SW480 (cell line): ENCODE measurements at places on chromosomes 7 and 10.

GRCh38 chr10:12841826-12842225 is 159.7 kb downstream of the CCDC3 start:
- no peak for DNase-seq

- no peak for DNase-seq
These were observed 42.8 kb downstream of the MYL10 start for GRCh38 chr7:101586078-101586905.

DNA sequence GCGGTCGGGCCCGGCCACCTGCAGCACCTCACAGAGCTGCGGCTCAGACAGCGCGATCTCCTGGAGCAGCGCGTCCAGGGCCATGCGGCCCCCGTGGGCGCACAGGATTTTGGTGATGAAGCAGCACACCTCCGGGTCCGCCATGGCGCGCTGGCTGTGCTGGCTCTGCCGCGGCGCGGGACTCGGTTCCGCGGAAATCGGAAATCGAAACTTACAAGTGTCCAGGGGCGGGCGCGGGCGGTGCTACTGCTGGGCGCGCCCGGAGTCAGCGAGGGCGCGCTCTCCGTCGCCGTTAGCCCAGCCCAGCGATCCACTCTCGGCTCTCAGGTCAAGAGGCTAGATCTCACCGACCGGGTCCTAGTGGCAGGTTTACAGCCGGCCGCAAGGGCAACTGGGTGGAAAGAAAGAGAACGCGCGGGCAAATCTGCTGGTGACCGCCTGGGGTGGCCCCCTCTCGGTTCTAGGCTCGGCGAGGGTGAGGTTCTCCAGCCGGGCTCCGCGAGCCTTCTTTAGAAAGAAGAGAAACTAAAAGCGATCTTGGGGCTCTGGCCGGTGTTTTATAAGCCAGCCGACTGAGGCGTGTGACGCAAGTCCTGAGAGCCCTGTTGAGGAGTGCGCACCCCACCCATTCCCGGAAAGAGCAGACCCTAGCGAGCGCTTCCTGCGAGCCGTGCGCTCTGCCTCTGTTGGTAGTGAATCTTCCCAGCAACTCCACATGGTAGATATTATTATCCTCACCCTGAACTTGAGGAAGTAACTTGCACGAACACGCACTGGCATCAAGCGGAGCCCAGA is at the start of gene ZC3HAV1:
ZC3HAV1 (minus strand) TSS at position 533 of the 795 bp plus-strand sequence; CDS start at position 144, 389 bp downstream.
- peak; percentile 87 for DNase-seq

- DNase-seq: peak; percentile 79
These were observed 28.9 kb upstream of the STK17A start for GRCh38 chr7:43553999-43554398.

DNA sequence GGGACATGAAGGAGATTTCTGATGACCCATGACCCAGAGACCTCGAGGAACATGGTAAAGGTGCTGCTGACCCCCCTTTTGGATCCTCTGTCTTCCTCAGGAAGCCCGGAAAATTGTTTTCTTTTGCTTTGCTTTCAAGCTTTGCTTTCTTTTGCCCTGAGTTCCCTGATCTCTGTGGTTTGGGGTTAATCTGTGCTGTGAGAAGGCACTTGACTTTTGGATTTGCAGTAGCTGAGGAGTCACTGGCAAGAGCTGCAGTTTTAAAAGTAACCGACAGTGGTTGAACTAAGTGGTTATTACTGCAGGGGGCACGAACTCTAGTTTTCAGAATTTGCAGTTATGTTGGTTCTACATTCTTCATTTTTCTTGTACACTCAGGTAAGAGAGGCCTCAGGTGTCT is 53.0 kb downstream of the PDZD8 start:
- no peak for DNase-seq

DNA sequence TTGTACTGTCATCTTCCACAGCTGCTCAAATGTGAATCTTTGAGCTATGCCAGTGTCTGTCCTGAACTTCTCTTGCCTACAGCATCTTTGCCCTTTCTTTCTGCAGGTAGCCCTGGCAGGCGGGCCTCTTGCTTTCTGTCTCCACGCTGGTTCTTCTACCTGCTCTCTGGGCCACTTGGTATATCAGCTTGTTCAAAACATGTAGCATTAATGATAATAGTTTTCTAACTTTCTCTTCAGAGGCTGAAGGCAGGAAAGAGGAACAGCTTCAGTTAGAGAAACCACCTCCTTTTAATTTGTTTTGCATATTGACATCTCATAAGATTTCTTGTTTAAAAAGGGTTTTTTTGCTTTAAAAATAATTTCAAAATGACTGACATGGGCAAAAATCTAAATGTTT is 923 bp upstream of the FGL2 start:
- no peak for DNase-seq

DNA sequence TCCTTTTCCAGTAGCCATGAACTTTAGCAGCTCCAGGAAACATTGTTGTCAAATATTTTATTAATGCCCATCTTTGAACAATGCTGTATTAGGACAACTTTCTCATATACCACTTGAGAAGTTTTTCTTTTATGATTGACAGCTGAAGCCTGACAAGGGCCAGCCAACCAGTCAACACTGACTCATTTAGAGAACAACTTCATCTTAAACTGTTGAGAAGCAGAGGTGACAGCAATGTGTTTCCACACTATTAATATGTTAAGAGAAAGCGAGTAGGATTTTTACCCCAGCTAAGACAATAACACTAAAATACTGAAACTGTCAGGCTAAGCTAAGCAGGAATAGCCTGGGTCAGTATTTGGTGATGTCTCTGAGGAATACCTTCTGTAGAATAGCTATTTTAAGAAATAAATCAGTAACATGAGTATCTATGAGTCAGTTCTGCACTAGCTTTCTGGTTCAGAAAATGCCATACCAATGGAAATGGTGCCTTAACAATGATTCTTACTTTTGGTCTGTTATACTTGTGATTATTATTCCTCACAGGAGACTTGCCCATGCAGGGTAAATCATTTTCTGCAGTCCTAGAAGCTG is 168.8 kb upstream of the POT1 start:
- no peak for DNase-seq

DNA sequence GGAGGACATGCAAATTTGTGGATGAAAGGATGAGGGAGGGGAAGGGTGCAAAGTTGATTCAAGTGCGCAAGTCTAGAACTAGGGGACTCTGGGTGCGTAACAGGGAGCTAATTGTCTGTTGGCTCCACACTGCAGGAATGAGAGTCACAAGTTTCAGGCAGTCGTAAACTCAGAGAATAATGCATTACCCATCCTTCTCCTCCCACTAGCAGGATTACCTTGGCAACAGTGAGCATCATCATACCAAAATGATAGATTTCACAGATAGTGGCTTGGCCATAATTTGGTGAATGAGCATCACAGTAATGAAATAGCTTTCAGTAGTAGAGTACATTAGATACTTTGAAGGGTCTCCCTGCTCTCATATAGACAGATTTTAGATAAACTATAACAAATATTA is 565.5 kb downstream of the GALNT17 start:
- no peak for DNase-seq

- DNase-seq: no peak
These were observed 29.6 kb downstream of the AMZ1 start for GRCh38 chr7:2717293-2718261.

DNA sequence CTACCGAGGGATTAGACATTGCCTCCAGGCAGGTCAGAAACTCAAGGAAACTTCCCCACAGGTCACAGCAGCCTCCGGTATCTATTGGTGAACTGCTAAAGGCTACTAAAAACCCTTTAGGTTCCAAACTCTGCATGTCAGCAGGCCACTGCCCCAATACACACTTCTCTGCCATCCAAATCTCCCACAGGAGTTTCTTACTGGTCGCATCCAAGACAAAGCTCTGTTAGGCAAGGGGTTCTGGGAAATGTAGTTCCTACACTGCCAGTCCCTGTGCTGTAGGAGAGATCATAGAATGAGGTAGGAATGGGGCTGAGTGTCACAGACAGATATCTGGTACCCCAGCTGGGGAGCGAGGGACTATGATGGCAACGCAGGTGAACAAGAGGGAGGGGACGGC is 757.0 kb upstream of the C7orf33 start:
- DNase-seq: peak; percentile 2

DNA sequence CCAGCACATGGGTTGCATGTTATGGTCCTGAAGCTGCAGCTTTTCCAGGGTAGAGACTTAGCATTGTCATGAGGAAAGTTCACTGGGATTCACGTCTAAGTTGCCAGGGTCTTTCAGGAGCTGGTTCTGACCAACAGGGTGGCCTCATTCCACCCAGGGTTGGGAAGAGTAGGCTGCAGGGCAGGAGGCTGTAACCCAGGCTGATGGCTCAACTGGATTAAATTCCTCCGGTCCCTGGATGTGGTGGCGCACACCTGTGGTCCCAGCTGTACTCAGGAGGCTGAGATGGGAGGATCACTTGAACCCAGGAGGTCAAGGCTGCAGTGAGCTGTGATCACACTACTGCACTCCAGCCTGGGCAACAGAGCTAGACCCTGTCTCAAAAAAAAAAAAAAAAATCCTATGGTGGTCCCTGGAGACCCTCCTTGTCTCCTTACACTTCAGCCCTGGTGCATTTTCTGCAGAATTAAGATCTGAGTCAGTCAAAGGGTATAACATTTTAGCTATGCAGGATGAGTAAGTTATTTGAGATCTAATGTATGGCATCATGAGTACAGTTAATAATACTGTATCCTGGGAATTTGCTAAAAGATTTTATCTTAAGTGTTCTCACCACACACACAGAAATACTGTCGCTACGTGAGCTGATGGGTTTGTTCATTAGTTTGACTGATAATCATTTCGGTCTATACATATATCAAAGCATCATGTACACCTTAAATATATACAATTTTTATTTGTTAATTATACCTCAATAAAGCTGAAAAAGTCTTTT is 44.0 kb downstream of the ASB13 start:
- no peak for DNase-seq

DNA sequence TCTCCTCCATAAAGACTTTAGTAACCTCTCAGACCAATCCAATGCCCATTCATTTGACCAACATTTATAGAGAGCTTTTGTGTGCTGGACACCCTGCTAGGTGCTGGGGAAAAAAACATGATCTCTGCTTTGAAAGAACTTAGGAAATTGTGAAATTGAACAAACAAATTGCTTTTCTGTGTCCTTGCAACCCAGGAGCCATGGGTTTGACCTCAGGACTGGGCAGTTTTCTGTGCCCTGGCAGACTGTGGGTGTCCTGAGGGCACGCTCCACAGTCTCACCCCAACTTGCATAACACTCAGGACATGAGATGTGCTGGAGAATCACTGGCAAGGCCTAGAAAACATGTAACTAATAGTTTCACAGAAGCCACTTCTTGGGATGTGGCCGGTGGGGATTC is 429.1 kb upstream of the ZMIZ1 start:
- no peak for DNase-seq

GRCh38 chr10:42149722-42150427 is 488.5 kb downstream of the ZNF33B start:
- no peak for DNase-seq

DNA sequence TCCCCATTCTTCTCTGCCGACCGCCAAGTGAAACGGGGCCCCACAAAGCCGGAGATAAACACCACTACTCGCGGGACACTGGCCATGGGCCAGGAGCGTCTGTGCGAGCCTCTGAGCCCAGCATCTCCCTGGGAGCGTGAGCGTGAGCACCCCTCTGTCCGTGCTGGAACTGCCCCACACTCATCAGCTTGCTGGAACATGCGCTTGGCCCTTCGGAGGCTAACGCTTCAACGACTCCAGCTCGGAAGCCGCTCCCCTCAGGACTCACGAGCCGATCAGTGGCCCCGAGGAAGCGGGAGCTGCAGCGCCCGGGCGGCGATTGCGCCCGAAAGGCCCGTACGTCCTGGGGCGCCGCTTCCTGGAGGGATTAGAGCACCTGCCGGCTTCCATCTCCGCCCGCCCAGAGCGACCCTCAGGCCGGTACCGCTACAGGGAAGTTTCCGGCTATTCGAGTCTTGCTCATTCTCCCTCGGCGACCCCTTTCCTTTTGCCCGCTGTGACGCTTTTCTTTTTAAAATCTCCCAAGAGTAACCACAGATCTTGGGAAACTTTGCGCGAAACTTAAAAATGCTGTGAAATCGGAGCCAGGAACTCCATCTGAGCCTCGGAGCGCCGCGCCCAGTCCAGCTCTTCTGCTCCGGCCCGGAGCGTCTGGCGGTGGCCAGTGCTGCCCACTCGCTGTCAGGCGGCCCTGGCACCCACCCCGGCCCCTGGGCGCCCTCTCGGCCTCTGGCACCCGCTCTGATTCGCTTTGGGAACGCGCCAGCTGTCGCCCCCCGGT is 1.0 kb downstream of the TLL2 start:
- peak; percentile 53 for DNase-seq

GRCh38 chr10:8800426-8800825 is 745.9 kb downstream of the GATA3 start:
- DNase-seq: no peak

- DNase-seq: no peak
These were observed 142.2 kb upstream of the HDAC9 start for GRCh38 chr7:18353339-18353738.

DNA sequence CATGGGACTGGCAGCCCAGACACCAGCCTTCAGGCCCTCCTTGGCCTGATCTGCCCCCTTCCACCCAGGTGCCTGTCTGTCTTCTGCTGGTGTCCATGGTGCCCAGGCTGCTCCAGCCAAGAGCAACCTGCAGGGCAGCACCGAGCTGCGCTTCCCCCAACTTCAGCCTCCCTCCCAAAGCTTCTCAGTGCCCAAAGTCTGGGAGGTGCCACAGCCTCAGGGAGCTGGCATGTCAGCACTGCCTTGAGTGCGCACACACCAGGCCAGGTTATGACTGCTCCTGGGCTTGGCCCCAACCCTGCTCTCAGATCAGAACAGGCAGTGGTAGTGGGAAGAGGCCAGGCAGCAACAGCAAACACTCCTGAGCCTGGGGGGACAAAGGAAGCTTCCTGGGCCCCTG is 304.6 kb upstream of the NRG3 start:
- DNase-seq: no peak

GRCh38 chr10:114682532-114682931 is 24.5 kb upstream of the ABLIM1 start:
- no peak for DNase-seq

GRCh38 chr10:30607814-30608213 is 21.7 kb downstream of the LYZL2 start:
- DNase-seq: no peak

DNA sequence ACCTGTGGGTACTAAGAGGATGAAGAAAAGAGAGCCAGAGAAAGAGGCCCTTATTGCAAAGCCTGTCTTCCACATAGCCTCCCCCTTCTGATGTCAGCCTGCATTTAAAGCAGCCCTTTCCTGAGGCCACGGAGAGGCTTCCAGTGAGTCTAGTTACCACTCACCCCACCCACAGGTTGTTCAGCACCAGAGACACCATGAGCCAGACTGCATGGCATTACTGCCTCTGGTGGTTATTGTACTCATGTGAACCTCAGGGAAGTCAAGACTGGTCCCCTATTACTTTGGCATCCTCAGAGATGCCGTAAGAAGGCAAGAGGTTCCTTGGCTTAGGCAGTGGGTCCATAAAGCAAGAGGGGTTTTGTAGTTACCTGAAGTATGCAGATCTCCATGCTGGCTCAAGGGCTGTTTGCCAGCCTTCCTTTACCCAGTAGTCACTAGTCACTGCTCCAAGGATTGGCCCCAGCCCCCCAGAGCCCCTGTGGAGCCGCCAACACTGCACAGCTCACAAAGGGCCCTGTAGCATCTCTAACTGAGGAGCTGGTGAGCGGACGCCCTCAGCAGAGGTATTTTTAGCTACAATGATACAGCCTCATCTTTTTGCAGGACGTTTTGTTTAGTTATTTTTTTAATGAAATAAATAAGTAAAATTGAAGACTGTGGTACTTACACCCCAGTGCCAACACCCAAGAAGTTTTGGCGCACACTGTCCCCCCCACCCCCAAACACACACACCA is 20.7 kb downstream of the LRRC4 start:
- DNase-seq: no peak

- DNase-seq: no peak
These were observed 108.8 kb downstream of the SGMS1 start for GRCh38 chr10:50514995-50515394.
